ENCODE measurements at places on chromosomes 7 and 10. TPM values are rescaled to one million over a fixed set of nuclear protein-coding genes. Genes with fewer than 3 reads are reported as not detected.

- H3K27me3 ChIP-seq: no peaks in the 10 kb centered on the region
- peak within 1 kb of the TSS; percentile 78 for H3K27ac ChIP-seq
- H3K4me1 ChIP-seq: peaks cover 28% of the 10 kb centered on the region
- H3K36me3 ChIP-seq: no peaks in the 10 kb centered on the region
- peak within 1 kb of the TSS; percentile 58 for H3K4me3 ChIP-seq
Measured at GRCh38 chr10:24208661-24209431, at the start of gene KIAA1217. Gene KIAA1217, plus strand, starts transcription at chr10:24209138. Its CDS starts 56 bp downstream, at chr10:24209194.

- no peaks in the 10 kb centered on the region for H3K4me1 ChIP-seq
- H3K27me3 ChIP-seq: no peaks in the 10 kb centered on the region
- H3K4me3 ChIP-seq: no peak overlapping the region
- no peak for DNase-seq
- H3K27ac ChIP-seq: no peak overlapping the region
Measured at GRCh38 chr7:134301592-134301991, 15.1 kb downstream of the SLC35B4 start.

DNA sequence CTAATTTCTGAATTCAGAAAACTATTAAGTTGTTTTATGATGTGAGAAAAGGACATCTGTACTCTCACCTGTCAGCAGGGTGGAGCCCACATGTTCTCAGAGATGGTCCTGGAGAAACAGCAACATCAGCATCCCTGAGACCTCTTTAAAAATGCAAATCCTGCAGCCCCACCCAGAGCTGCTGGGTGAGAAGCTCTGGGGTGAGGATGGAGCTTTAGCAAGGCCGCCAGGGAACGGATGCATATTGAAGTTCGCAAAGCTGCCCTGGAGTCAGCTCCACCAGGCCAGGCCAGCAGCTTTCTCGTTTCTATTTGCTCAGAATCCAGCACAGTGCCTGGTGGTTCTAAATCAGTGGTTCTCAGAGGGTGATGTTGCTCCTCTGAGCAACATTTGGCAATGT lies 49.1 kb downstream of the PRKCQ start:
- no peaks in the 10 kb centered on the region for H3K4me1 ChIP-seq
- H3K27ac ChIP-seq: no peak overlapping the region
- H3K27me3 ChIP-seq: no peaks in the 10 kb centered on the region
- DNase-seq: no peak
- no peak overlapping the region for H3K4me3 ChIP-seq

- H3K36me3 ChIP-seq: no peaks in the 10 kb centered on the region
- no peak overlapping the region for H3K4me3 ChIP-seq
- no peaks in the 10 kb centered on the region for H3K4me1 ChIP-seq
- peaks cover 4% of the 10 kb centered on the region for H3K27me3 ChIP-seq
- no peak overlapping the region for H3K27ac ChIP-seq
Measured at GRCh38 chr10:35594115-35595079, 10.7 kb upstream of the GJD4 start.

- no peak overlapping the region for H3K27ac ChIP-seq
- no peaks in the 10 kb centered on the region for H3K4me1 ChIP-seq
- H3K4me3 ChIP-seq: no peak overlapping the region
- H3K27me3 ChIP-seq: no peaks in the 10 kb centered on the region
Measured at GRCh38 chr7:19620470-19620869, 88.4 kb downstream of the POLR1F start.

- peak; percentile 8 for DNase-seq
- no peak overlapping the region for H3K27ac ChIP-seq
- H3K4me1 ChIP-seq: no peaks in the 10 kb centered on the region
- no peaks in the 10 kb centered on the region for H3K36me3 ChIP-seq
- H3K27me3 ChIP-seq: no peaks in the 10 kb centered on the region
Measured at GRCh38 chr7:69880840-69881239, 282.6 kb downstream of the AUTS2 start.

DNA sequence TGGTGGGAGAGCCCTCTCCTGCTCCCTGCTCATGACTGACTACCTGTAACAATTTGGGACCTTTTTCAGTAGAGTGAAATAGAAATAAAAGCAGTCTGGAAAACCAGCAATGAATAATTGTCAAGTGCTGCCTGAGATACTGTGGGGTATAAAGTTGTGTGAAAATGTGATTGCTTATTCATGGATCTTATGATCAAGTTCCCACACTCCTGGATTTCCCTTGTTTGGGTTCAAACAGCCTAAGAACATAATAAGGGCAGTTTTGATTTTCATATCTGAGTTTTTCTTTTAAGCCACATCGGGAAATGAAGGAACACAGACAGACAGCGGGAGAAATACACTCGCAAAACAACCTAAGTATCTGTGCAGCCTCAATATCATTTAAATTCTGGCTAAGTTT lies 52.9 kb downstream of the CALD1 start:
- H3K27ac ChIP-seq: peak overlapping the region; percentile 54
- no peaks in the 10 kb centered on the region for H3K27me3 ChIP-seq
- no peak for DNase-seq
- H3K4me3 ChIP-seq: no peak overlapping the region

GRCh38 chr7:29888006-29888405 lies 81.7 kb downstream of the WIPF3 start:
- no peaks in the 10 kb centered on the region for H3K27me3 ChIP-seq
- no peak overlapping the region for H3K4me3 ChIP-seq
- H3K36me3 ChIP-seq: peaks cover 12% of the 10 kb centered on the region
- H3K4me1 ChIP-seq: peaks cover 27% of the 10 kb centered on the region
- no peak for DNase-seq

DNA sequence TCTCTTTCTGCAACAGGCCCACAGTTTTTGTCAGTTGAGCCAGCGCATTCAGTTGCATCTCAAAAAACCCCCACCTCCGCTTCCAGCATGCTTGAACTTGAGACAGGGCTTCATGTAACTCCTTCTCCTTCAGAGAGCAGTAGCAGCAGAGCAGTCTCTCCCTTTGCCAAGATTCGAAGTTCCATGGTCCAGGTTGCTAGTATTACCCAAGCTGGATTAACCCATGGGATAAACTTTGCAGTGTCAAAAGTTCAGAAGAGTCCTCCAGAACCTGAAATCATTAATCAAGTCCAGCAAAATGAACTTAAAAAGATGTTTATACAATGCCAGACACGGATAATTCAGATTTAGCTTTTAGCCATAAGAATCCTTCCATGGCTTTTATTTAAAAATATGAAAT lies 45.2 kb downstream of the MCMBP start:
- H3K4me3 ChIP-seq: no peak overlapping the region
- no peak overlapping the region for H3K27ac ChIP-seq
- H3K4me1 ChIP-seq: peaks cover 10% of the 10 kb centered on the region
- H3K36me3 ChIP-seq: peaks cover 79% of the 10 kb centered on the region
- no peak for DNase-seq

GRCh38 chr7:35492451-35493175 lies 202.3 kb downstream of the HERPUD2 start:
- H3K36me3 ChIP-seq: no peaks in the 10 kb centered on the region
- no peak for DNase-seq
- no peaks in the 10 kb centered on the region for H3K4me1 ChIP-seq
- H3K27me3 ChIP-seq: no peaks in the 10 kb centered on the region
- H3K27ac ChIP-seq: no peak overlapping the region

- DNase-seq: no peak
- H3K27me3 ChIP-seq: no peaks in the 10 kb centered on the region
- H3K27ac ChIP-seq: peak overlapping the region; percentile 64
- H3K4me1 ChIP-seq: peaks cover 5% of the 10 kb centered on the region
Measured at GRCh38 chr10:17022466-17022825, 107.2 kb downstream of the CUBN start.

DNA sequence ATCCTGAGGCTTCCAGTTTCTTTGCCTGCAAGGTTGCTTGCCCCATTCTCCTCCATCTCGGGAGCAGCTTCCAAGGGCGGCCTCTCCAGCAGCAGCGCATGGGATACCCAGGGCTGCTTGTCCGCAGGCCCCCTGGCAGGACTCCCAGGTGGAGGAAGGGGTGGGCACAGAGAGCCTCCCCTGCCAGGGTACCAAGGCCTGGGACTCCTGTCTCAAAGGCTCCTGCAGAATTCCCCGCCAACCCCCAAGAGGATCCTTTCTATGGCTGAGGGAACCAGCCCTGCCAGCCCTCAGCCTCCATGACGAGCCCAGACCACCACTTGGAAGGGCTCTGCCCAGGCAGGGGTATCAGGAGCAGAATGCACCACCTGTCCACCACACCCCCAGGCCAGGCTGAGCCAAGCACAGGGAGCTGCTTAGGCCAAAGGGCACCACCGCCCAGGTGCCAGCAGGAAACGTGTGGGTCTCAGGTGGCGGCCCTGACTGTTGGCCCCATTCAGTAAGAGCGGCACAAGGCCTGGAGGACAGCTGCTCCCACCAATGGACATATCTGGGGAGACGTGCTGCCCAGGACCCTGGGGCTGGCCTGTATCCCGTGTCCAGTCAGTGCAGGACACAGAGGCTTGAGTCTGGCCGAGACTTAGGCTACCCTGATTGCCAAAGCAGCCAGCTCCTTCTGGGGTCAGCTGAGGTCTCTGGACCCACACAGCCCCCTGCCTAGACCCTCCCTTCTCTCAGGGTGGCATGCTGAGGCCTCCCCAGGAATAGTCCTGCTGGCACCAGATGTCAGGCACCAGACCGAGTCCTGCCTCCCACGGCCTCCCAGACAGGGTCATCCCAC lies 33.8 kb upstream of the INPP5A start:
- peaks cover 22% of the 10 kb centered on the region for H3K4me1 ChIP-seq
- H3K4me3 ChIP-seq: no peak overlapping the region
- H3K36me3 ChIP-seq: no peaks in the 10 kb centered on the region
- no peak for DNase-seq
- H3K27me3 ChIP-seq: no peaks in the 10 kb centered on the region

- no peak overlapping the region for H3K27ac ChIP-seq
- no peaks in the 10 kb centered on the region for H3K36me3 ChIP-seq
- DNase-seq: peak; percentile 73
- peaks cover 53% of the 10 kb centered on the region for H3K4me1 ChIP-seq
Measured at GRCh38 chr7:36115448-36116321, 37.4 kb upstream of the EEPD1 start.

DNA sequence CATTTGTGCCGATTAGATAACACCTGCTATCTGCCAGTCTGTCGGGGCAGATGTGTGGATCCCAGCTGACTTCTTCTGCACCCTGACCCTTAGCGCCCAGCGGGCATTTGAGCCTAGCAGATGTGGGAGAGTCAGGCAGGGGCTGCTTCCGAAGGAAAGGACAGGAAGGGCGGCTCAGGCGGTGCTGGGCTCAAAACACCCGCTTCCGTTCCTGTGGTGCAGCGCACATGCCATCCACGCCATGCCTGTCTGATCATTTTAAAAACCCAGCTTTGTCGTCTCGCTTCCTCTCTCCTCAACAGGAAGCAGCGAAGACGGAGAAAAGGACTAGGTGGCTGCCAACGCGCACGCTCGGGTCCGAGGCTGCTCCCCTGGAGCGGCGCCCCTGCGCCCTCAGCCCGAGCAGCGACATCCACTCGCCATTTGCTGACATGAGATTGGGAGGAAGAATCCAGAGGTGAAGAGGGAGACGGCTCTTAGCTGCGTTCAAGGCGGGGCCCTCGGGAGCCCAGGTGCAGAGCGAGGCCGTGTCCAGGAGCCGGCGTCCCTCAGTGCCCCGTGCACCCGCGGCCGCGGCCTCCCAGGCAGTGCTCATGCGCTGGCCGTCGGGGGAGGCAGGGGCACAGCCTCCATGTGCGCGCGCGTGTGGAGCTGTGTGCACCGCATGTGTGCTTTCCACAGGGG lies 5.9 kb upstream of the BHLHA15 start:
- peaks cover 55% of the 10 kb centered on the region for H3K36me3 ChIP-seq
- H3K27ac ChIP-seq: no peak overlapping the region
- no peak for DNase-seq

- H3K27me3 ChIP-seq: no peaks in the 10 kb centered on the region
- DNase-seq: no peak
- no peak overlapping the region for H3K4me3 ChIP-seq
Measured at GRCh38 chr7:29300026-29300480, 105.5 kb downstream of the CHN2 start.

GRCh38 chr10:6309816-6310215 lies 107.1 kb downstream of the PFKFB3 start:
- no peaks in the 10 kb centered on the region for H3K36me3 ChIP-seq
- H3K4me3 ChIP-seq: no peak overlapping the region
- H3K27ac ChIP-seq: no peak overlapping the region
- DNase-seq: no peak

DNA sequence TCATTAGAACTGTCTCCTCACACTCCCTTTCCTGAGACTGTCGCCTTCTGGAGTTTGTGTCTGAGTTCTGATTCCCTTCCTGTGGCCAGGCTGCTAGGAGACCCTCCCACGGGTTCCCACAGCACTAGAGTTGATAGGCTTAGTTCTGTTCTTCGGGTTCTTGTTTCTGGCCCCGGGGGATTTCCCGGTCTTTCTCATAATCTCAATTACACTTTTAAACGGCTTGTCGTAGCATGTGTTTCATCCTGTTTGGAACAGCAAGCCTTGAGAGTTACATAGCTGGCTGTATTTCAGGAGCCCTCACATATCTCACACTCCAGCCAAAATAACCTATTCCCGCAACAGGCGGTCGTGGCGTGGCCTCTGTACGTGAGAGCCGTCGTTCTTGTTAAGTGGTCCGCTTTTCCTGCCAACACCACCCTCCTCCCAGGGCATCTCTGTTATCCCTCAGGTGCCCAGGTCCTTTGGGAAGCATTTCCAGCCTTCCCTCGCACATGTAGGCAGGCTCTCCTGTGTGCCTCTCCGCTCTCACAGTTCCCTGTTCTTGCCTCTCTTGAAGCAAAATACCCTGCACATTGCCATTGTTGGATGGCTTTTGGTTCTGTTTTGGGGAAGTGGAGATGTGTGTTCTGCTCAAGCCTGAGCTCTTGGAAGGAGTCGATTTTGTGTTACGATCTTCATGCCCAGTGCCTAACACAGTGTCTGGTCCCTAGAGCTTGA lies 46.0 kb downstream of the CDC123 start:
- no peaks in the 10 kb centered on the region for H3K4me1 ChIP-seq
- peak overlapping the region; percentile 20 for H3K27ac ChIP-seq
- no peaks in the 10 kb centered on the region for H3K27me3 ChIP-seq
- DNase-seq: no peak

CRHR2 gene
- not detected for total RNA-seq

ELFN1 gene
- total RNA-seq: not detected

NT5C3A gene
- 28.4 TPM for total RNA-seq

FRMD4A gene
- total RNA-seq: 15.6 TPM

SCIN gene
- 8.4 TPM for total RNA-seq
